Substantia nigra (tissue), 51 donors: ENCODE measurements at places on chromosomes 2 and 18.

DNA sequence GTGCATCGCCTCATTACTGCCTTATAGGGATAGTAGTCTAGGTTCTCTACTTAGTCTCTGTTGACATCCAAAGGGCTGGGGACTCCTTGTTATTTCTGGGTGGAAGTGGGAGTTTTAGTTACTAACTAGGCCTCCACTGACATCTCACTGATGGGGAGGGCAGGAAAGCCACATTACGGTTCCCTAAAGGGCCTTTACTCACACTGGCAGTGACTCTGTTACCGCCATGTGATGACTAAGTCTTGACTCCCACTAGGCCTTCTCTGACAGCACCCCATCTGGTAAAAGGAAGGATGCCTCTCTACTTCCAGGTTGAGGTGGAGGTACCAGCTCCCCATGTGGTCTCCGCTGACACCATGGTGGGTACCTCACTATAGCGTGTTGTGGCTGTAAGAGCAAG is 14.0 kb upstream of the BCL2L11 start:
- no peak for DNase-seq

GRCh38 chr2:83991992-83992391 is 467.1 kb downstream of the SUCLG1 start:
- DNase-seq, result no peak

DNA sequence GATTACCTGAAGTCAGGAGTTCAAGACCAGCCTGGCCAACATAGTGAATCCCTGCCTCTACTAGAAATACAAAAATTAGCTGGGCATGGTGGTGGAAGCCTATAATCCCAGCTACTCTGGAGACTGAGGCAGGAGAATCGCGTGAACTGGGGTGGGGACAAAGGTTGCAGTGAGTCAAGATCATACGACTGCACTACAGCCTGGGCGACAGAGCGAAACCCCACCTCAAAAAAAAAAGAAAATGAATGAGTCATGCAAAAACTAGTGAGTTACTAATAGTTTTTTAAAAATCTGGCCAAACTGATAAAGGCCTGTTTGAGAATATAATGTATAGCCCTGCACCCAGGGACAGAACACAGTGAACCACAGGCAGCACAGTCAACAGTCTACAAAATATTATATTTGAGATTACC is 17.5 kb downstream of the AFG3L2 start:
- DNase-seq, result no peak

DNA sequence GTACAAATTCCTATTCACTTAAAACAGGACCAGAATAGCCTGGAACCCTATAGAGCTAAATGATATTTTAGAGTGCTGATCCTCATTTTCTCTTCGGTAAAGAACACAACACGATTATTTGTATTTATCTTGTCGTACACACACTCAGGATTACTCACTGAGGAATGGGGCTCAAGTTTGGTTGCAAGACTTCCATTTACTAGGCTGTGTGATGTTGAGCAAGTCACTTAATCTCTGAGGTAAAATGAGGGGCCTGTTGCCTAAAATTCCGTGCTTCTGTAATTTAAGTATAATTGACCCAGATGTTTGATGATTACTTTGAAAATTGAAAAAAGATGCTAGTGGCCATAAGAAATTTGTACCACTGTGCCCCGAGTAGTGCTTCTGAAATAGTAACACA is 42.6 kb upstream of the MAP4K3 start:
- DNase-seq, result no peak

- no peak for DNase-seq
Measured at GRCh38 chr2:180679693-180680092, 300.7 kb upstream of the UBE2E3 start.

GRCh38 chr2:6885968-6886367 is 8.4 kb downstream of the RSAD2 start:
- DNase-seq, result no peak

GRCh38 chr2:45616658-45617411 is 5.8 kb upstream of the SRBD1 start:
- DNase-seq, result no peak

DNA sequence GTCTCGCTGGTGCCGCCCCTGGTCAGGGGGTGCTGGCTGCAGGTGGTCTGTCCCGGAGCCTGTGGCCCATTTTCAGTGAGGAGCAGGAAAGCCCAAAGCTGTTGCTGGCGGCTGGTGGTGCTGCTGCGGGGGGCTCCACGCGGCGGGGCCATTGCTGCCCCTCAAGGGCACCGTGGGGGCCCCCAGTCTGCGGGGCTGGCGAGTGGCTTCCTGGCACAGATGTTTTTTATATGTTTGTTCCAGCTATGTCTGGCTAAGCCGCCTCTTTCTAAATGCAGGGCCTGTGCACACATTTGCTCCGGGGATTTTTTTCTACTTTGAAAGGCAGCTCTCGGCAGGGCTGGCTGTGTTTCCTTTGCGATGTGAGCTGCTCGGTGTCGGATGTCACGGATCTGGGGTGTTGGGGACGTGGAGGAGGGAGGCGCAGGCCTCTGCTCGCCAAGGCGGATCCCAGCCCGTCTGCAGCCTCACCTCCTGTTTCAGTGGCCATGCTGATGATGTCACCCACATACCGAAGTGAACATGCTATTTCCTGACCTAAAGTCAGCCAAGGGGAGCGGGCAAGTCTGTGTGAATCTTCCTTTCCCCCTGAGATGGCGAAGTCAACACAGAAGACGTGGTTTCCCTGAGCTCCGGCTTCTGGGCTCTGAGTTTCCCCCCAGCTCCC is 112.0 kb upstream of the CTDP1 start:
- DNase-seq, result no peak

- DNase-seq, result no peak
Measured at GRCh38 chr18:48702346-48703027, 163.7 kb downstream of the CTIF start.

- DNase-seq, result no peak
Measured at GRCh38 chr2:101972621-101973434, 18.9 kb upstream of the IL1R2 start.

GRCh38 chr2:178279142-178279541 is 84.8 kb downstream of the OSBPL6 start:
- DNase-seq, result no peak

DNA sequence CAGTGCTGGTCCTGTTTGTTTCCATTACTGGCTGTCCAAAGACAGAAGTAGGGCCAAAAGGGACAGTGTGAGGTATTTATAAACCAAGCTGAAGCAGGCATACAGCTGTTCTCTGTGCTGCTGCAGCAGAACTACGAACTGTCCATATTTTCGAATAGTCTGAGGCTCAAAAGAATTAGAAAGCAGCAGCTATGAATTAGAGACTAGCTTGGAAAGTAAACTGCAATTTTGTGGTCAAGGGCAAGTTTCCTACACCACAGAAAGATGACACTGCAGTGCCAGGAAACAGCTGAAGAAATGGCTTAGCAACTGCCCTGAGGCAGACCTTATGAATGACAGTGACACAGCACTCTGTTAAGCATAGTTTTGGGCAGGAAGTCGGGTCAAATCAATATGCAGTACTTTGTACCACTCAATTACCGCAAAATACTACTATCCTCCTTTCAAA is 125.3 kb downstream of the TMEM131 start:
- no peak for DNase-seq

DNA sequence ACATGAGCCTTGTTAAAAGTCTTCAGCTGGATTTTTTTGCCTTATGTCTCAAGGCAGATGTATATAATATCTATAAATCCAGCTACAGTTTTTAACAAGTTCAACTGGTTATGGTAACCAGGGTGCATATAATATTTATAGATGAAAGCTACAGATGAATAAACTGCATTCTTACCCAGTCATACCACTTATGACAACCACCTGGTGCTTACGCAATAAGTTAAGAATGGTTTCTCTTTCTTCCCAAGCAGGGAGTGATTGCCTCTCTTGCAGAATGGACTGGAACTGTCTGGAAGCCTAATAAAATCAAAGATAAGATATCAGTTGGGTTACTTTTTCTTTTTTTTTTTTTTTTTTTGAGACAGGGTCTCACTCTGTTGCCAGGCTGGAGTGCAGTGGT is 19.6 kb downstream of the DHX57 start:
- no peak for DNase-seq

GRCh38 chr18:32040936-32041335 is 22.3 kb downstream of the RNF125 start:
- no peak for DNase-seq

- DNase-seq, result no peak
Measured at GRCh38 chr2:132766573-132766972, 96.6 kb upstream of the LYPD1 start.

DNA sequence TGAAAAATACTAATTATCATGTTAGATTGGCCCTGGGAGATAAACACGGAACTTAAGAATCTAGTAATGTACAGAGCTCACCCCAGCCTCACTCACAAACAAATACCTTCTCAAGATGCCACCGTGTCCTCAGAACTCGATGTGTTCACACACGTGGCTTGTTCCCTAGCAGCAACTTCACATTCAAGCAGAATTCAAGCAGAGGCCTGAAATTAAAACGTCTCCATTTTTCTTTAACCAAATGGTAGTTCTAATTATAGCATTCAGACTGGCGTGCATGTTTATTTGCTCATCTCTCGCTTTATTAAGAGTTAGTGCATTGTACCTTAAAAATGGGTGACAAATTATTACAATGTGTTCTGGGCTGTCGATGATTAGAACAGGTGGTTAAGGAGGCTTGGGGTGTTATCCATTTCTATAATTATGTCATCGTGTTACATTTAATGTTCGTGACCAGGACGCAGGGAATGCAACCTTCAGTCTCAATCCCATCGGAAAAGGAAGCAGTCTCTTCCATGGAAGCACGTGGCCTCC is 57.3 kb upstream of the SLC66A3 start:
- DNase-seq, result no peak

- no peak for DNase-seq
Measured at GRCh38 chr2:168796583-168797285, 5.7 kb upstream of the NOSTRIN start.

DNA sequence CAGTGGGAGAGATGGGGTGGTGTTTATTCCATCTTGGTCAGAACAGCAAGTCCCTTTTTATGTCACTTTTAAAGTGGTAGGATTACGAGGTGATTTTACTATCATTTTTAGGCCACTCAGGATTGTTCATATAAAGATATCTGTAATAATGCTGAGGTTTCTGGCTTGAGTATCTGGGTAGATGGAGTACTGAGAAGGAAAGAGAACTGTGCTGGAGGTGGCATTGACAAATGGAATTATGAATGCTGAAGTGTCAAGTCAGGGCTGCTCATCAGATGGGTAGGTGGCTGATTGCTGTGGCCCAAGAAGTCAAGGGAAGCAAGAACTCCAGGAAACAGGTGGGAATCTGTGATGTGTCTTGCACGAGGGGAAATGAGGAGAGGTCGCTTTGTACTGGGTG is 85.3 kb upstream of the MGAT4A start:
- no peak for DNase-seq

DNA sequence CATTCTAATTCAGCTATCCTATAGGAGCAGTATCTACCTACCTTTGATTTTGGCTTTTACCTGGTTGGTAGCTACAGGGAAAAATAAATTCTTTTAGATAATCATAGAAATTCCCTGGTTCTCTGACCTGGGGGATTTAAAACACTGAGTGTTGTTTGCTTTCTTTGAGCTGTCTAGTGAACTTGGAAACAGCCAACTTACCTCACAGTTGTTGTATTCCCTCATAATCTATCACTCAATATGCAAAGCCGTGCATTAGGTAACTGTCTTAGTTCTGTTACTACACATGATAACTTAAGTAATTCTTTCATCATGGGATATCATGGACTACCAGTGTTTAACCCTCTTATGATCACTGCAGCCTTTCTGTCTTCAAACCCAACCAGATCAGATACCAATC is 127.8 kb downstream of the TTC27 start:
- DNase-seq, result no peak

DNA sequence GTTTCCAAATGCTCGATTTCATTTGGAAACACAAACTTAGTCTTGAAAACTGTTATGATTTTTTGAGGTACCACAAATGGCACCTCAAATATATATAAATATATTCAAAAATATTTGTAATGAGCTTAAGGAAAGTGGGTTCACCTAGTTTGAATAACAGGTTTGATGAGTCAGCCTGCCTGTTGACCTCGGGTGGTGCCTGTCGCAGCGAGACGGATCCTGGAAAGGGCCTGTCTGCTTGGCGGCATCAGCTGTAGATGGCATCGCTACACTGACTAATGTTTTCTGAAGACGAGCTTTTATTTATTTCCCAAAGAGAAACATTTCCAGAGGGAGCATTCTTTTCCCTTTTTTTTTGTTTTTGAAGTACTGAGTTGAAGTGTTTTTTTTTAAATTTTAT is 6.9 kb downstream of the ALLC start:
- no peak for DNase-seq

- DNase-seq, result peak; percentile 35
Measured at GRCh38 chr2:3656762-3657721, 958 bp upstream of the ALLC start.

DNA sequence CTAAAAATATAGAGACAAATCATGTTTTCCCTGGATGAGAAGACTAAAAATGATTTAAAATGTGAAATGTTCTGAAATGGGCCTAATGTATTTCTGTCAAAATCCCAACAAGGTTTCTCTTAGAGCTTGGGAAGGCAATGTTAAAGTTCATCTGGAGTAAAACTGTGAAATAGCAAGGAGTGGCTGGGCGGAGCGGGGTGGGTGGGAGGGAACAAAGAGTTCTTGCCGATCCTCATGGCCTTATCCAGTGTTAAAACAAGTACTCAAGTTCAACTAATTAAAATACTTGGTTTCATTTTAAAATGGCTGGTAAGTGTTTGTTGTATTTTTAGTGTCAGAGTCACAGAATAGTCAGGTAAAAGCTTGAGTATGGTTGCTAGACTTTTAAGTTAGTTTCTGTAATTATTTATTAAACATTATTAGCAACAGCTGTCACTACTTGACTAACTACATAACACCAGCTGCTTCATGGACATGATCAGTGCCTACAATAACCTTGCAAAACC is 87.3 kb downstream of the RTN4 start:
- no peak for DNase-seq

GRCh38 chr2:23993736-23994269 is 16.1 kb upstream of the MFSD2B start:
- DNase-seq, result no peak

DNA sequence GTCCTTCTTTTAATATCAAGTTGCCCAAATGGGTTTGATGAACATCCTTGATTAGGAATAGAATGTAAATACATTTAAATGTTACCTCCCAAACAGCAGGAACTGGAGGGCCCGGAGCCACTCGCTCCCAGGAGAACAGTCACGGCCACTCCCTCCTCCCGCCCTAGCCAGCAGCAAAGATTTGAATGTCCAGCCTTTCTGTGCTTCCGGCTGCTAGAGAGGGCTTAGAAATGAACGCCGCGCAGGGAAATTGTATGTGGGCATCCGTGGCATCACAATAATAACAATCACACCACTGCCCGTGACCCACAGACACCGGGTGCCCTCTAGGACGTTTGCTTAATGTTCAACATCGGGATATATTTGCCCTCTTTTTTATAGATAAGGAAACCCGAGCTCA is 164.9 kb upstream of the SALL3 start:
- no peak for DNase-seq

- DNase-seq, result no peak
Measured at GRCh38 chr18:25314838-25315190, 37.2 kb downstream of the ZNF521 start.

DNA sequence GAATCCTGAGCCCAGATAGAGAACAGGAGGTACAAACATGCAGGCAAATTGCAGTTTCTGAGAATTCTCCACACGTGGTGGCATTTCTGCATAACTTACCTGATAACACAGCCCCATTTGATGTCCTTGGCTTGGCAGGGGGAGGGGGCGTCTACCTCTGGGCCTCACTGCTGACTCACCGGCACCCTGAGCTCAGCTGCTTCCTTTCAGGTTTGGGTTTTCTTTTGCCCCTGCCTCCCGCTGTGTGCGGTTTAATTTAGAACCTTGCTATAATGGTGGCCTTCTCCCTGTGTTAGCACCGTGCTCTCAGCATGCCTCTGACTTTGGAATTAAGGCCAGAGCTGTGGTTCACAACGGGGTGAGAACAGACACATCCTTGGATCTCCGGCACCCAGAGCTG is 4.4 kb downstream of the CTIF start:
- no peak for DNase-seq
